Left cardiac atrium (tissue), 4 donors: ENCODE measurements at places on chromosomes 2 and 18. TPM values are rescaled to one million over a fixed set of nuclear protein-coding genes. Genes with fewer than 3 reads are reported as not detected.

Gene PTCD3
- 89.6 TPM for total RNA-seq

Gene PXDN
- 46.0 TPM for total RNA-seq

Gene CRYBA2
- not detected for total RNA-seq

Gene REG3A
- total RNA-seq = not detected

Gene EFEMP1
- 171 TPM for total RNA-seq

Gene CAVIN2
- 145 TPM for total RNA-seq

Gene RAB27B
- total RNA-seq = 0.16 TPM

Gene BOK
- total RNA-seq = 30.2 TPM

Gene C2orf66
- total RNA-seq = not detected

Gene HAAO
- total RNA-seq = 2.5 TPM

Gene GALR1
- 0.03 TPM for total RNA-seq

Gene DYNAP
- total RNA-seq = not detected

Gene SPDYA
- total RNA-seq = 0.44 TPM

Gene METTL21A
- total RNA-seq = 14.5 TPM

Gene RAB17
- total RNA-seq = 2.4 TPM

Gene ASB18
- total RNA-seq = 2.7 TPM

Gene CABYR
- 0.38 TPM for total RNA-seq

Gene UGT1A10
- total RNA-seq = not detected

Gene TXNDC2
- total RNA-seq = not detected

Gene CDH19
- 33.0 TPM for total RNA-seq

Gene TANC1
- total RNA-seq = 38.6 TPM

Gene COLEC11
- 3.3 TPM for total RNA-seq

Gene HOXD8
- 1.3 TPM for total RNA-seq

Gene VAMP5
- total RNA-seq = 91.4 TPM

Gene FOXD4L1
- not detected for total RNA-seq

Gene TMEM247
- not detected for total RNA-seq

Gene SLC30A3
- total RNA-seq = 5.7 TPM

Gene UGT1A6
- not detected for total RNA-seq
